ENCODE measurements at places on chromosomes 5 and 9. TPM values are rescaled to one million over a fixed set of nuclear protein-coding genes. Genes with fewer than 3 reads are reported as not detected.
A peak's percentile ranks its signal among the peaks of the same experiment; 100 is the strongest.

The C1QTNF2 gene
- 3.2 TPM for total RNA-seq

The TCF7 gene
- total RNA-seq: 2.4 TPM

The SHC3 gene
- 3.5 TPM for total RNA-seq

The SPARC gene
- total RNA-seq: 935 TPM

The SUSD3 gene
- 52.7 TPM for total RNA-seq

The ENDOG gene
- total RNA-seq: 22.0 TPM

The EGFL7 gene
- total RNA-seq: 179 TPM

The CCDC192 gene
- not detected for total RNA-seq

GRCh38 chr9:36566813-36567221 is 5.9 kb upstream of the MELK start:
- DNase-seq: no peak
- H3K36me3 ChIP-seq: no peaks in the 10 kb centered on the region
- no peaks in the 10 kb centered on the region for H3K4me1 ChIP-seq
- H3K27me3 ChIP-seq: no peaks in the 10 kb centered on the region
- H3K27ac ChIP-seq: no peak overlapping the region

DNA sequence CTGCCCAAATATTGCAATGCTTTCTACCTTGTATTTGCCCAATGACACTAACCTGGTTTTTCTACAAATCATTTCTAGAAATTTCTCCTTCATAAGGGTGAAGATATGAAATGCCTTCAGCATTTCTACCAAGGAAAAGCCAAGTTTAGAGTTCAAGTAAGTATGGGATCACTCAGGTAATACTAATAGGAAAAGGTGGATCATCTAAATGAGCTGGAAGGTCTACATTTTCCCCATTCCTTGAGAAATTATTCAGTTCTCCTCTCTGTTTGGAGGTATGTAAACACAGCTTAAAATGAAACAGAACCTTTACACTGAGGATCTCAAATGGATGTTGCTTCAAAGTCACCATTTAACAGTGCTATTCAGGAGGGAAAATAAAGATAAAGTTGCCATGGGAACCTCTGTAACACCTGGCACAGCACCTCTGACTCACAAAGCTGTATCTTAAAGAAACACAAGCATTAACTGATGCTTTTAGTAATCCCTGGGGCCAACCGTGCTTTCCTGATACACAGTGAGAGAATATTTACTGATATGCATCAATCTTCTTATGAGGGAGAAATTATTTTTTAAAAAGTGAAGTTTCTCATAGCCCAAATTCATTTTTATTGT is 161.3 kb downstream of the DRD1 start:
- H3K27me3 ChIP-seq: no peaks in the 10 kb centered on the region
- no peaks in the 10 kb centered on the region for H3K4me1 ChIP-seq
- H3K27ac ChIP-seq: no peak overlapping the region
- no peaks in the 10 kb centered on the region for H3K36me3 ChIP-seq

GRCh38 chr9:128190013-128190412 is 1.4 kb downstream of the CIZ1 start:
- no peak overlapping the region for H3K4me3 ChIP-seq
- H3K27me3 ChIP-seq: no peaks in the 10 kb centered on the region
- H3K36me3 ChIP-seq: no peaks in the 10 kb centered on the region
- H3K27ac ChIP-seq: no peak overlapping the region
- H3K4me1 ChIP-seq: no peaks in the 10 kb centered on the region

DNA sequence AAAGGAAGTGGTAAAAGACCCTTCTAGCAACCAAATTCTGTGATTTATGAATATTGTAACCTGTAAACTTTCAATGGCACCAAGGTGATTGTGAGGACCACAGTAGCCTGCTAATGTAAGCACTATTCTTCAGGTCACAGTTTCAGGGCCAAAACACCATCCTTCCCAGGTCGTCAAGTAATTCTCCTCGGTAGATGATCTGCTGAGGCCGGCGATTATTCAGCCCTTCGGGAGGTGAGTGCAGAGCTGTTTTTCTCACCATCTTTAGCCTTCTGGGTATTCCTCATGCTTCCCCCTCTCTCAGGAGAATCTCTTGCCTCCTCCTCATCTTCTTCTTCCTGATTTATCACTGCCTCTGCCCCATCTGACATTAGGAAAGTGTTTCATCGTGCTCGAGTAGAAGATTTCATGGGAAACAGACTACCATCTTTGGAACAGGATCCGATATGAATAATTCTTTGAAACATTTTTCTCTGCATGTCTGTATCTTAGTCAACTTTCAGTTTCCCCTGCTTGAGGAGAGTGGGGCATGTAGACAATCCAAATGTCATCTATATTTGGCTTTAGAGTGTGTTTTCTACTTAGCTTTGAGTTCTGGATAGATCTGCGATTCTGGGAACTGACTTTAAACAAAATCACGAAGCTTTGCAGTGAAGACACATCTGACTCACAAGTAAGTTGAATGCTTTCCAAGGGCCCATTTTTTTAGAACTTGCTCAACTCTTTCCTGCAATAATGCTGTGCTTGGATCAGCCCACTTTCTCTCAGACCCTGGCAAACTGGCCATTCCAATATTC is 173.9 kb downstream of the AOPEP start:
- H3K27me3 ChIP-seq: no peaks in the 10 kb centered on the region
- peak overlapping the region; percentile 85 for H3K27ac ChIP-seq
- DNase-seq: no peak
- peak overlapping the region; percentile 25 for H3K4me3 ChIP-seq
- peaks cover 16% of the 10 kb centered on the region for H3K4me1 ChIP-seq
- no peaks in the 10 kb centered on the region for H3K36me3 ChIP-seq

- H3K4me1 ChIP-seq: no peaks in the 10 kb centered on the region
- no peak overlapping the region for H3K4me3 ChIP-seq
- no peak for DNase-seq
- H3K36me3 ChIP-seq: no peaks in the 10 kb centered on the region
Observed at GRCh38 chr5:10736354-10736753, 24.7 kb downstream of the DAP start.

DNA sequence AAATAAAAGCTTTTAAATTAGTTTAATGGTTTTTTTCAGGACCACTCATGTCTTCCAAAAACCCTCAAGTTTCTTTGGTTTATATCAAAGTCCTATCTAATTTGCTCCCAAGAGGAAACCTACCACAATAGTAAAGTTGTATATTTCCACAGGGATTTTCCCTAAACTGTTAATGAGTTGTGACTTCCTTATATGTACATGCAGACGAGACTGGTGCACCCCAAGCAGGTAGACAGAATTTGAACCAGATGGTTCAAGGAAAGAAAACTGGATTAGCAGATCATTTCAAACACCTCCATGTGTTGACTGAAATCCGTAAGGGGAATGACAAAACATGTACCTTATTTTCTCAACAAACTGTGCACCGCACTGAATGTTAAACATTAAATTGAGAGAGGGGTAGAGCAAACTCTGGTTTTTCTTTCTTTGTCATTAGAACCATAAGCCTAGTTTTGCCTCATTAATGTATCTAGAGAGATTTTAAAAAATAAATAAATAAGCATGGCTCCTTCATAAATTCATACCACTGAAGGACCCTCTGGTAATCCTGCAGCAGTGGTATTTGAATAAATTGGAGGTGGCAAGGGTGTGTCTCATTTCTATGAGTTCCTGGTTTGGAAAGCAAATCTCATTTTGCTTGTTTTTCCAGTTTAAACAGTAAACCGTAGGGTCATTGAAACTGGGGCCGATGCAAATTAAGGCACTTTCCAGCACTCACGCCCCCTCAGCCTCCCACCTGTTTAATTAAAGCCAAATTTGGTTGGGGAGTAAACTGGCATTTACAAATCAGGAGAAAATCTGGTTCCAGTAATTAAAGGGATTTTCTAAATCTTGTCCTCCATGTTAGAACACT is 51.1 kb downstream of the ENC1 start:
- H3K4me1 ChIP-seq: no peaks in the 10 kb centered on the region
- H3K27me3 ChIP-seq: no peaks in the 10 kb centered on the region

DNA sequence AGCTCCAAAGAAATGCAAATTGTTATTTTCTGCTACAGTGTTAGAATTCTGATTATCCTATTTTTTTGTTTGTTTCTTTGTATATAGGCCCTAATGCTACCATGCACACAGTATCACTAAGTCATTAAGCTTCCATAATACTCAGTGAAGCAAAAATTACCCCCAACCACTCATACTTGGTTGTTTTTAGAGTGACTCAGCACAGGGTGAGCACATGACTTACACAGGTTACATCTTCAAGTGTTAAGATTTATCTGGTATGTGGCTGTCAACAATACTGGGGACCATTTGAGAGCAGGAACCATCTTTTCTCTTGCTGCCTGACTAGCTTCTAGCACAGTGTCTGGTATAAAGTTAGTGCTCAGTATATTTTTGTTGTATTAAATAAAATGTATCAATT is 255.8 kb upstream of the SLC24A2 start:
- H3K27me3 ChIP-seq: no peaks in the 10 kb centered on the region
- H3K36me3 ChIP-seq: no peaks in the 10 kb centered on the region
- H3K4me1 ChIP-seq: no peaks in the 10 kb centered on the region
- no peak overlapping the region for H3K27ac ChIP-seq
- DNase-seq: no peak
- no peak overlapping the region for H3K4me3 ChIP-seq

- H3K27ac ChIP-seq: no peak overlapping the region
- no peaks in the 10 kb centered on the region for H3K4me1 ChIP-seq
- H3K36me3 ChIP-seq: no peaks in the 10 kb centered on the region
Observed at GRCh38 chr5:42270771-42271170, 152.5 kb upstream of the GHR start.

DNA sequence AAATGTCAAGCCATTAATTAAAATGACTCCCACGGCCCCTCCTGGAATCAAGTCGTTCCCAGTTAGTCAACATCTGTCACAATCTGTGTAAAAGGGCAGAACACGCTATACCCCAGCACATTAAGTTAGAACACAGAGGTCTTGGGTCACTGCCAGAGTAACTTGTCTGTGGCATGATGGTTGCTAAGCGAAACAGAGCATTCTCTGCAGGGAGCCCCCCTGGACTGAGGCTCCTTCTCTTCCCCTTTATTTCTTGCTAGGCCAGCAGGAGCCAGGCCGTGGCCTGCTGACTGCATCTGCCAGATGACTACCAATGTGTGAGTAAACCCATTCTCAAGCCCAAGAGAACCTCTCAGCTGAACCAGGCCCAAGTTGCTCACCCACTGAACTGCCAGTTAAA is 51.9 kb upstream of the ZBED3 start:
- H3K27ac ChIP-seq: peak overlapping the region; percentile 79
- H3K27me3 ChIP-seq: no peaks in the 10 kb centered on the region

DNA sequence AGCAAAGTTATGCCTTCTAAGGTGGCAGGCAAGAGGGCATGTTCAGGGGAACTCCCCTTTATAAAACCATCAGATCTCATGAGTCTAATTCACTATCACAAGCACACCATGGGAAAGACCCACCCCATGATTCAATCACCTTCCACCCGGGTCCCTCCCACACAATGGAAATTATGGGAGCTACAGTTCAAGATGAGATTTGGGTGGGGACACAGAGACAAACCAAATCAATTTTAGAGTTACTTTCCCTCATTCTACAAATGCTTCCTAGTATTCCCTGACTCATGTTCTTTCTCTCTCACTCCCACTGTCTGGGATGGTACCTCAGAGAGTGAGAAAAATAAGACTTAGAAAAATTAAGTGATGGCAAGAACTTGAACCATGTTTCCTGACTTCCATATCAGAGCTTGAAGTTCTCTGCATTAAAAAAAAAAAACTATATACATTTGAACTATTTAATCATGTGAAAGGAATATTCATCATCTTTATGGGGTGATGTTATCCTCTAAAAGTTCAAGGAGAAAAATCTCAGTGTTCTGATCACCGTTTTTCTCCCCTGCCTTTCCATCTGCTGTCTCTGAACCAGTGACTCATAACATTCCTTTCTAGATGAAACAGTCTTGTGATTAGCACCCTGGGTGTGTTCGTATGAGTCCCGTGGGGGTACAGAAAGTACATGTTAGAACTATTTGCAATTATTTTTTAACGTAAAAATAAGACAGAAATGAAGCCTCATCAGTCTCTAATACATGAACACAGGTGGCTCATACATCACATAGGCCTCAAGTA is 282.9 kb downstream of the SLF1 start:
- no peaks in the 10 kb centered on the region for H3K36me3 ChIP-seq
- peak overlapping the region; percentile 12 for H3K27ac ChIP-seq
- no peak for DNase-seq
- H3K4me1 ChIP-seq: no peaks in the 10 kb centered on the region

- DNase-seq: no peak
- H3K27ac ChIP-seq: no peak overlapping the region
- no peak overlapping the region for H3K4me3 ChIP-seq
- H3K36me3 ChIP-seq: no peaks in the 10 kb centered on the region
- H3K4me1 ChIP-seq: no peaks in the 10 kb centered on the region
Observed at GRCh38 chr5:168346417-168346816, 55.0 kb downstream of the WWC1 start.

- H3K27ac ChIP-seq: no peak overlapping the region
- no peak for DNase-seq
- no peaks in the 10 kb centered on the region for H3K4me1 ChIP-seq
- H3K36me3 ChIP-seq: no peaks in the 10 kb centered on the region
- no peaks in the 10 kb centered on the region for H3K27me3 ChIP-seq
- H3K4me3 ChIP-seq: no peak overlapping the region
Observed at GRCh38 chr5:176886336-176887251, 12.6 kb downstream of the HK3 start.

DNA sequence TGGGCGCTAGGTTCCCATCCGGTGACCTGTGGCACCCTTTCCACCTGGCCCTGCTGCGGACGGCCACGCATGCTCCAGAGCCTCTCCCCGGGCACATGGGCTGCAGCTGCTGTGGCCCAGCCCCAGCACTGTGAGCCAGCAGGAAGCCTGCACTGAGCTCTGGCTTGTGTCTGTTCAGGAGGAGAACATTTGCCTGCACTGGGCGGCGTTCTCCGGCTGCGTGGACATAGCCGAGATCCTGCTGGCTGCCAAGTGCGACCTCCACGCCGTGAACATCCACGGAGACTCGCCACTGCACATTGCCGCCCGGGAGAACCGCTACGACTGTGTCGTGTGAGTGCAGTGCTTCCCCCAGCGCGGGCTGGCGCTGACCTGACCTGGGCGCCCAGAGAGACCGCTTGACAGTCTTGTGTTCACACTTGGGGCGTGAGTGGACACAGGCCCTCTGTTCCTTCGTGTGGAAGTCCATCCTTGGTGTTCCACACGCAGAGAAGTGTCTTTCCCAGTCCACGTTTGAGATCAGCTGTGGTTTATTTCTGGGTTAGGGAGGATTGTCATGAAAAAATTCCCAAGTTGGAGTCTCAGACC is 66.2 kb upstream of the CACNA1B start:
- no peaks in the 10 kb centered on the region for H3K4me1 ChIP-seq
- H3K4me3 ChIP-seq: no peak overlapping the region

GRCh38 chr5:68251804-68252522 is 36.4 kb downstream of the PIK3R1 start:
- peak; percentile 74 for DNase-seq
- H3K36me3 ChIP-seq: no peaks in the 10 kb centered on the region
- H3K4me3 ChIP-seq: no peak overlapping the region
- peak overlapping the region; percentile 79 for H3K27ac ChIP-seq
- H3K4me1 ChIP-seq: peaks cover 12% of the 10 kb centered on the region

- H3K4me1 ChIP-seq: no peaks in the 10 kb centered on the region
- no peaks in the 10 kb centered on the region for H3K36me3 ChIP-seq
- no peaks in the 10 kb centered on the region for H3K27me3 ChIP-seq
Observed at GRCh38 chr5:143791848-143792731, 19.9 kb upstream of the HMHB1 start.

All from uterus (tissue), 4 donors.